AG08395 (cell line): ENCODE measurements at places on chromosomes 2 and 18.

GRCh38 chr2:27489118-27489497, 435 bp downstream of the IFT172 start:
- DNase-seq, result no peak

DNA sequence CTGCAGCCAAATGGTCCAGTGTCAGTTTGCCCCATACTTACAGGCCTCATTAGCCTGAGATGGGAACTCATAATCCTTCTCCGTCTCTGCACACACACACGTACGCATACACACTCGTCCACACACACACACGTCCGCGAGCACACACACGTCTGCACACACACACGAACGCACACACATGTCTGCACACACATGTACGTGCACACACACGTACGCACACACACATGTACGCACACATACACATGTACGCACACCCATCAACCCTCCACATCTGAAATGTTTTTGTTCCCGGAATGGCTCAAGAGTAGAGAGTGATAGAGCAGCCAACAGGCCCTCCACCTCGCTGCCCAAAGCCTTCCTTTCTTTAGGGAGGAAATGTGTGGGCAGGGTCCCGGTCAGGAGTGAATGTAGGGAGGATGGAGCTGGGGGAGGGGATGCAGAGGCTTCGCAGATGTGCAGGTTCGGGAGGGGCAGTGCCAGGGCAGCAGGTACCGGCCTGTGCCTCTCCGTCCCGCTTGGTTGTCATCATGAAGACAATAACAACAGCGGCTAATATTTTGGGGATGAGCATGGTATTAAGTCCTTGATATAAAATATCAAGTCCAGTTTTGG, 52.7 kb downstream of the PTGR3 start:
- DNase-seq, result no peak

DNA sequence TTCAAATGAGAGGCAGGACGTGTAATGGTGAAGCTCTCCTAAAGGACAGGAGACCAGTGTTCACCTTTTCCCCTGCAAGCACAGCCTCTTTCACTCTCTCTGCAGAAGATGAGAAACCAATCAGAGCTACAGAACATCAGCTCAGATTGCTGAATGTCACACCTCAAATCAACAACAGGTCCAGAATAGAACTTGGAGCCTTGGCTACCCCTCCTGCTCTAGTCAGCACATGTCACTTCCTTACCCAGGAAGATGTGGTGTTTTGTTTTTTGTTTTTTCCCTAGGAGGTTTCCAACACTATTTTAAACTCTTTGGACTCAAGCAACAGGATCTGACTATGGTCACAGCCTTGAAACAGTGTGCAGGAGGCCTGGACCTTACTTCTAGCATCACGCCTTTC, 41.3 kb upstream of the PCBP1 start:
- DNase-seq, result no peak

DNA sequence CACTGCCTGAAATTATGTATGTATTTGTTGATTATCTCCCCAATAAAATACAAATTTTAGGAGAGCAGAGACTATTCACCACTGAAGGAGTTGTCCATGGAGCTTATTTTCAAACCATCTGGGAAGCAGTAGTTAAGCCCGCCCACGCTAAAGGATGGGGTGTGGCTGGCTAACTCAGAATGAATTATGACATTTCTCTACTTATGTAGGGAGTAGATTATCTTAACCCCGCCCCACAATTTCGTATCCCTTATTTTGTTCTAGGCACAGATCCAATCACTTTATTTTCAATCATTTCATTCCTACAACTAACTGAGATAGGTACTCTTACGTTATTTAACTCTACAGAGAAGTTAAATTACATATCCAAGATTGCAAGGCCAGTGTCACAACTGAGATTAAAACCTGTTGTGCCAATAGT, 1.4 kb upstream of the LAPTM4A start:
- DNase-seq, result peak; percentile 63

DNA sequence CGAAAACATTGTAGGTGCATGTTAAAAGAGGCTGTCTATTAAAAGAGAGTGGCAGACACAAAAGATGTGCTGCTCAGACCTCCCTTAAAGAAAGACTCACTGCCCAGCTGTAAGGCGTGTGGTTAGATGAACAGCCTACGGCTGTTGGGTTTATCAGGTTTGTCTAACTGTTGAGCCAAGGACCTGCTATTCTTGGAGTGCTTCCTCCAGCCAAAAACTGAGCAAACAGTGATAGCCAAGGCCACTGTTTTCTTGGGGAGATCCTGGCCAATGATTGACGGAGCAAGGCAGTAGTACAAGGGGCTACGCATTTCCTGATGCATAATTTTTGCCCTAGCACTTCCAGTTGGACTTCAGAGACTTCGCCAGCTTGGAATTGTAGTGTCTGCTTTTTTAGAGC, 1.4 kb upstream of the RAB3GAP1 start:
- DNase-seq, result no peak

DNA sequence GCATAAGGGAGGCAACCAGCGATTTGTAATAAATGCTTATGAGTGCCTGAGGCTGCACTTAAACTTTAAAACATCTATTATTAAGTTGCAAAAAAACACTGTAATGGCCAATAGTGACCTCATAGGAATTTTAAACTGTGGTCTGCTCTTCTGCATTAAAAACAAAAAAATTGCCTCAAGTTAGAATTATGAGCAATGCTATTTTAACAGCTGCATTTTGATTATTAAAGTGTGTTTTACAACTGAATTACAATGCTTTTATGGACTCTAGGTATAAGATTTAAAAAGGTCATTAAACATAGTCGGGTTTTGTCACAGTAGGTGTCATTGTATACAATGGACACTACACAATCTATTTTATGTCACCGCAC, 528.7 kb upstream of the FANCL start:
- DNase-seq, result no peak

DNA sequence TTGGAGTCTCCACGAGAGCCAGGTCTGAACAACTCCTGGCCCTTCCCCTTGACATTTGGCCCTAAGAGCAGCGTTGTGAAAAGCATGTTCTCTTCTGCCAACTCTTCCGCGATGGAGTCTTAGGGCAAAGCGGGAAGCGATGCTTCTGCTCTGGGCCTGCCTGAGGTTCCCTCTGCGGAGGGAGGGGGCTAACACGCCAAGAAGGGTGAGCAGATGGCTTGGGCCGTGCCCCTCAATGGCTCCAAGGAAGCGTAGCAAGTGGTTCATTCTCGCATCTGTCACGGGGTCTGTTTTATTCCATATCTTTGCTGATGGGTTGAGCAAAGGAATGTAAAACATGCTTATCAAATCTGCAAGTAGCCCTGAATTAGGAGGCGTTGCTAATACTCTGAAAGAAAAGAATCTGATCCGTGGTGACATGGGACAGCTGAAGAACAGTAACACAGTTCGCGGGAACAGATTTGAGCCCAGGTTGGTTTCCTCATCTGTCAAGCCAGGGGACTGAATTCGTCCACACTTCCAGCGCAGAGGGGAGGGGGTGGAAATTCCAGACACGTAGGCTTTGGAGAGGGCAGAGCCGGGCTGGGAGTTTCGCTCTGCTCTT, 38.0 kb downstream of the DNMT3A start:
- DNase-seq, result no peak

- DNase-seq, result no peak
These were observed 37.0 kb upstream of the YPEL5 start for GRCh38 chr2:30109856-30110255.

GRCh38 chr18:80238651-80239260, 8.6 kb downstream of the PARD6G start:
- no peak for DNase-seq

- no peak for DNase-seq
These were observed 13.7 kb downstream of the SESTD1 start for GRCh38 chr2:179250848-179251504.

DNA sequence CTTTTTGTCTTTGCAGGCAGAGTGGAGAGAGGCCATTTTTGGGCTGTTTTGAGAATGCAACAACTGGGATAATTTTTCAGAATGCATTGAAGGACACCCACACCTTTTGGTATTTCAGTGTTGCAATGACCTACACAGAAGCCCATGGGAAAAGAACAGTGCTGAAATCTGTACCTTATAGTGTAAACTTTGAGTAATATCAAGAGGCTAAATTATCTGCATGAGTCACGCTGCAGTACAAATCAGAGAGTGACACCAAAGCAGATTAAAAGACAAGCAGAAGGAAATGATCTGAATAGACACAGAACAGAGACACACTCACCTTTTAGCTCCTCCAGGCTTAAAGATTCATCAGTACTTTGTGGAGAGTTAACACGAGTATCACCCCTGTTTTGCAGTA, 265.3 kb downstream of the PAX3 start:
- DNase-seq, result no peak

DNA sequence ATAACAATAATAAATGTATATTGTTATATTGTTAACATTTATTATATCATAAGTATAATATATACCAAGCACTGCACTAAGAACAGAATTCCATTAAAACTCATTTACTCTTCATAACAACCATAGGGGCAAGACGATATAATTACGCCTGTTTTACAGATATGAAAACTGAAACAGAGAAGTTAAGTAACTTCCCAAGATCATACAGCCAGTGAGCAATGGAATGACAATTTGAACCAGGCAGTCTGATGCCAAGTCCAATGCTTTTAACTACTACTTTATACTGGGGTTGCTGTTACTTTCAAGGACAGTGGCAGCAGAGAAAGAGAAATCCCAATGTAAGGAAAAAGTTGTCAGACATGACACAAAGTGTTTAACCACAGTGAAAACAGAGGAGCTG, 338.8 kb upstream of the ID2 start:
- DNase-seq, result no peak

DNA sequence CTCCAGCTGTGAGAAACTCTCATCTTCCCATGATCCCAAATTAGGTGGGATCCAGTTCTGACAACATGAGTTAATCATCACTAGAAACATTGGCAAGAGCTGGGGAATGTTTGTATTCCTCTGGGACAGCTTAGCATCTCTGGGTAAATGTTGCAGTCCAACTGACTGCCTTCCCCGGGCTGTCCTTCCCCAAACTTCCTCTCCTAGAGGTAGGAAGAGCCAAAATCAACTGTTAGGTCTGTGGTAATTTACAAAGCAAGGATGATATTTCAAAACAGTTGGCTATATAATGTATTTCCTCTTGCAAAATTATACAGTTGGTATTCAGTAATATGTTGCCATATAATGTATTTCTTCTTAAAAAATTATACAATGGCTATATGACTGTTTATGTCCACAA, 148.5 kb downstream of the MGAT5 start:
- peak; percentile 81 for DNase-seq

- DNase-seq, result no peak
These were observed 36.6 kb downstream of the DPYSL5 start for GRCh38 chr2:26884486-26884885.

GRCh38 chr2:25714740-25715139, 41.4 kb upstream of the DTNB start:
- DNase-seq, result peak; percentile 46

DNA sequence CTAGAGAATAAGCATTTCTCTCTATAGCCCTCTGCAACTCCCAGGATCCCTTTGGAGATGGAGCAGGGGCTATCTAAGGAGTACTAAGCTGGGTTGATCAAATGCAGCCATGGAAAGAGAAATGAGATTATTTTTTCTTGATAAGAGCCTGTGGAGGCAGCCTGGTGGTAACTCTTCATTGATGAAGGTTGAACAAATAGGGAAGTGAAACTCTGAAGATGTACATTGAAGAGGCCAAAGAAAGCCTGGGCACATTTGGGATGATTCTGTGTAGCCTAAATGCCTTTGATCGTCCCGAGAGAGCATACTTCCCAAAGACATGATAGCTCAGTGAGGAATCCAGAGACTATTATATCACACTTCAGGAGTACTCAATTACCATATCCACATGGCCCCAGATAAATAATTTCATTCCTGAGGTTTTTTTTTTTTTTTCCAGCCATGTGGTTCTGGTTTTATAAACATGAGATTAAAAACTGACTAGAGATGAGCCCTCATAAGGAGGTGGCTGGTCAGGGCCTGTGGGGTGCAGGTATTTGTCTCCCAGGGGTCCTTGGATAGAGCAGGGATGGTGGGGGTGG, 192.5 kb downstream of the TPGS2 start:
- peak; percentile 20 for DNase-seq
